Stimulated activated CD4-positive, alpha-beta T cell treated with anti-CD3 and anti-CD28 coated beads, TNF-alpha, amount 100 ng/mL, for 4 hours (primary cell): ENCODE measurements at places on chromosomes 1 and 21.

DNA sequence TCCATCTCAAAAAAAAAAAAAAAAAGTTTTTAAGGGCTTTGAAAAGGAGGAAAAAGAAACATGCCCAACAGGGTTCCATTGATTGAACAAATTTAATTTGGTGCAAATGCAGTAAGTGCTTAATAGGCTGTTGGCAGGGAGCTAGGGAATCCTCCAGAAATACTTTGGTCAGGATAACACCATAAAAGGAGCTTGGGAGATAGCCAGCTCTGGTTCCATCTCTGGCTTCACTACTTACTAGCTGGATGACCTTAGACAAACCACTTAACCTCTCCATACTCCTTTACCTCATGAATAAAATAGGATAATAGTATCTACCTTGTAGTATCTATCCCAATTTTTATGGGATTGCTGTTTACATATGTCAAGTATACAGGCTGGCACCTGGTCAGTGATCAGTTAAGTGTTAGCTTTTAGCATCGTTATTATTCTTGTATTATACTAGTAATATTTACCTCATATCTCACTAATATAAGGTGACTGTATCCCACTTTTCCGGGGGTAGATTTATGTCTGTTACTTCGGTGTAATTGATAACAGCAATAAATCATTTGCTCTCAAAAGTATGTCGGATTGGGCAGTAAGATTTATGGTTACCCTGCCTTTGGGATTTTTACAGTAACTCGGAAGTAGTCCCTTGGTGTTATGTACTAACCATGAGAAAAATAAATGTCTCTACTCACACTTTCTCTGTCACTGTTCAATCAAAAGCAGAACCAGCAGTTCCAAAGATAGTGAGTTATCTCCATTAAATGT lies 36.4 kb downstream of the BTG3 start:
- DNase-seq, result no peak

- DNase-seq, result no peak
These were observed 34.3 kb downstream of the SSBP3 start for GRCh38 chr1:54371942-54372275.

GRCh38 chr1:154878371-154879037 lies 8.4 kb upstream of the KCNN3 start:
- DNase-seq, result peak; percentile 56

- no peak for DNase-seq
These were observed 341.0 kb upstream of the NEGR1 start for GRCh38 chr1:72623299-72623708.

DNA sequence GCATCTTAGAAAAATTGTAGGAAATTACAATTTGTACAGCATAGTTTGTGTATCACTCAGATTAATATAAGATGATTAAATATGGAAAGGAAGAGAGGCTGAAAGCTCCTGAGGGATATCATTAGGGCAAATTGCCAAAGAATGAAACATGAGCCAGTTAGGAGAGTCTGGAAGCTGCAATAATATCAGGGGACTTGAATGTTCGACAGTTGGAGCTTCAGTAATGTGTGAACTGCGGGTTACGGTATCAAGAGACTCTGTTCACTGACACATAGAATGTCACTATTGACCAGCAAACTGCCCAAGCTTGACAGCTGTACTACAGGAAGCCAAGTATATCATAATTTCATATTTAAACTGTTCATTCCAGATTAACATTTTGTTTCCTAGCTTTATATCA lies 157.2 kb downstream of the DENND1B start:
- DNase-seq, result no peak

- no peak for DNase-seq
These were observed 18.4 kb upstream of the PLEKHG5 start for GRCh38 chr1:6509919-6510291.

DNA sequence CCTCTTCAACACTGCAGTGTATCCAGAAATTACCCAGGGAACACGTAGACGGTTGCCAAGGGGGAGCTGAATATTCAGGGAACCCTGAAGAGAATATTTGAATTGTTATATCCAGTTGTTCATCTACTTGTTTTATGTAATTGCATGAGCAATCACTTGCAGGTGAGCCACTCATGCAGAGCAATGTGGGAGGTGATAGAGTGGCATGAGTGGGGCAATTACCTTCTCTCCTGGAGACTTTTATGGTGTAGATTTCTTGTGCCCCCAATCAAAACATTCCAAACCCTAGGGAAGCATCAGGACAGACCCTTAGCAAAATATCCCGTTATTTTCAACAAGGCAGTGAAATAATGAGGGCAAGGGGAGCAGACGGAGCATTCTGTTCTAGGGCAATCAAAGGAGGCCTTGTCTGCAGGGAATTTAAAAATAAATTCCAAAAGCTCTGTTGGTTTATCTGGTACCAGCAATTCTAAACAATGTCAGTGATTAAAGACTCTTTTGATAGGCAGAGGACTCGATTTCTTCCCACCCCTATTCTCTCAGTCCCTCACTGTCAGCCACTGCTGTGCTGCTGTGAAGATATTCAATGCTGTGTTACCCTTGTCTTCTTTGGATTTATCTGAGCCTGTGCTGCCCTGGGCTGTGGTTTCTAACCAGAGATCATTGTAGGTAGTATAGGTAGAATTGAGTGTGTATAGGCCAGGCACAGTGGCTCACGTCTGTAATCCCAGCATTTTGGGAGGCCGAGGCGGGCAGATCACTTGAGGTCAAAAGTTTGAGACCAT lies 180.2 kb upstream of the MAP1LC3C start:
- no peak for DNase-seq

- DNase-seq, result no peak
These were observed 25.7 kb downstream of the ERG start for GRCh38 chr21:38472412-38473108.

- DNase-seq, result no peak
These were observed 1.2 kb downstream of the JMJD4 start for GRCh38 chr1:227733751-227734545.

GRCh38 chr1:2121101-2121691 lies 71.0 kb downstream of the PRKCZ start:
- no peak for DNase-seq

DNA sequence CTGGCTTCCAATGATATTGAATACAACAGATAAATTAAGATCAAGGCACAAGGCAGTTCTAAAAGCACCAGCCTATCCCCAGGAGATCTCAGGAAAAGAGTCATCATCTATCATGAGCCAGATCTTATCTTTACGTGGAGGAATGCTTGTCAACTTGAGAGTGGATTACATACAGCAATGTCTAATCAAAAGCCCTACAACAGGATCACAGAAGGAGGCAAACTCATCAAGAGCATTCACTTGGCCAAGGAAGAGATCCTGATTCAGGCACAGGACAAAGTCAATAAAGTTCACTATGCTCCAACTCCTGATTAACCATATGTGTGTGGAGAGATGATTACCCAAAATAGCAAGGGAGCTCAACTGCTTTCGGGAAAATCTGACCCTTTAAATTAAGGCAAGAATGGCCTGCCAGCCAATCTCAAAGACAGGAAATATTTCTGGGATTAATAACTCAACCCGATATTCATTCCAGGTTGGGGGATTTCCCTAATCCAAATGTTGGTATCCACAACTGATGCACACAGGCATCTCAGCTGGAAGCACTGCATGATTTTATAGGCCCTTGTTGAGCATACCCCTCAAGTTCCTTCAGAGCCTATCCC lies 33.7 kb downstream of the TBX15 start:
- DNase-seq, result no peak

DNA sequence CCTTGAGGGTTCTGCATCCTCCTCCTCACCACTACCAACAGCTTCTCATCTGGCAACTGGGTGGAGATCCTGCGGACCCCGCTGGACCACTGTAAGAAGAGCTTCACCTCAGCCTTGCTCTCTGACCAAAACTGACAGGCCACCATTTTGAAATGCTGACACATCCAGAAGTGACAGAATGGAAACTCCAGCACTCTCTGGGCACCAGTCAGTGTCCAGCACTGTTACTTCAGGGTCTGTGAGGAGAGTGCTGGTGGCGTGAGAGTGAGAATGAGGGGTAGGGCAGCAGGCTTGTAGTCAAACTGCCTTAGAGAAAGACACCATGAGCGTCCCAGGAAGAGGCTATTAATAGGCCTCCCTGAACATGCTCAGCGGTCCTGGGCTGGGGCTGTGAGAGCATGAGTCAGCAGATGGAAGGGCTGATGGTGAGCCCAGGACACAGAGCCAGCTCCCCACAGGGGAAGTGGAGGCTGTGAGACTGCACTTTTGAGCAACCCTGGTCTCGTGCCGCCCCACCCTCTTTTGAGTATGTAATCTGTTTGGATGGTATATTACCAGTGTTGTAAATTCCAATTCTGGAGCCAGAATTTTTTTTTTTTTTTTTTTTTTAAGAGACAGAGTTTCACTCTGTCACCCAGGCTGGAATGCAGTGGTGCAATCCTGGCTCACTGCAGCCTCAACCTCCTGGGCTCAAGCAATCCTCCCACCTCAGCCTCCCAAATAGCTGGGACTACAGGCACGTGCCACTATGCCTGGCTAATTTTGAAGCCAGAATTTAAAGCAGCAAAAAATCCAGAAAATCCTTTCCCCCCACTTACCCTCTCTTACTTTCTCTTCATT lies 34.4 kb upstream of the SLC30A1 start:
- no peak for DNase-seq

- no peak for DNase-seq
These were observed 25.7 kb downstream of the GPR161 start for GRCh38 chr1:168110896-168111545.

DNA sequence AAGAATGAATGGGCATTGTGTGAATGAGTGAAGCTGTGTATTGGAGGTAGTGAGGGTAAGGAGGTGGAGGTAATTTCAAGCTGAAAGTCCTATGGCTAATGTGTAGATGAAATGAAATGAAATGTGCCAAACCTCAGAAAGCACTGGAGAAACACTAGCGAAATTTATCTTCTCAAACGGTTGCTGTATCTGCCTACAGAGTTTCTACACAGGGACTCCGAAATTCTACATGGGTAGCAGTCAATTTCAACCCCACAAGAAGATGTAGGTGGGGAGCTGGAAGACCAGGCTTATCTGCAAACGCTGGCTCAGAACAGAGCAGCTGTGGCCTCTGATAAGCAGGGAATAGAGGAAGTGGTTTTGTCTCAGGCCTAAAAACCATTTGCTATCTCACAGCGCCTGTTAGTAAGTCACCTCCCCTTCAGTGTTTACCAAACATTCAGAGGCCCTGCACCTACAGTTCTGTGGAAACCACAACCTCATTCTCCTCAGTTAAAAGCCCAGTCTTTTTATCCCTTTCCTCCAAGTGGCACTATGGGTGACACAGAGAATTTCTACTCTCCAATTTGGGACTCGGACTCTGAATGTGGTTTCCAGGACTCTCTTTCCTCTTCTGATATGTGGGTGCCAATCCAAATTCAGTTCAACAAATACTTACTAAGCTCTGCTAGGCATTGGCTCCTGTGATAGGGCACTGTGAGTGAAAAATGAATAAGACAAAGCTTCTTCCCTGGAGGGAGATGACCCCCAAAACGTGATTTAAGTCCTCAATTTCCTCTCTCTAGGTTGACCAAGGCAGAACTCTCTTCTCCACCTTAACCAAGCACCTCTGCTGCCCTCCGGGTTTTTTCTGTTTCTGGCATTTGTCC lies 17.2 kb upstream of the SLAMF6 start:
- DNase-seq, result no peak

GRCh38 chr1:171743081-171743870 lies 1.4 kb upstream of the VAMP4 start:
- no peak for DNase-seq

- no peak for DNase-seq
These were observed 20.8 kb downstream of the LRP8 start for GRCh38 chr1:53307037-53307436.

- DNase-seq, result no peak
These were observed 88.8 kb upstream of the TTC34 start for GRCh38 chr1:2890221-2890850.

GRCh38 chr1:169124459-169124858 lies 18.0 kb downstream of the ATP1B1 start:
- no peak for DNase-seq

DNA sequence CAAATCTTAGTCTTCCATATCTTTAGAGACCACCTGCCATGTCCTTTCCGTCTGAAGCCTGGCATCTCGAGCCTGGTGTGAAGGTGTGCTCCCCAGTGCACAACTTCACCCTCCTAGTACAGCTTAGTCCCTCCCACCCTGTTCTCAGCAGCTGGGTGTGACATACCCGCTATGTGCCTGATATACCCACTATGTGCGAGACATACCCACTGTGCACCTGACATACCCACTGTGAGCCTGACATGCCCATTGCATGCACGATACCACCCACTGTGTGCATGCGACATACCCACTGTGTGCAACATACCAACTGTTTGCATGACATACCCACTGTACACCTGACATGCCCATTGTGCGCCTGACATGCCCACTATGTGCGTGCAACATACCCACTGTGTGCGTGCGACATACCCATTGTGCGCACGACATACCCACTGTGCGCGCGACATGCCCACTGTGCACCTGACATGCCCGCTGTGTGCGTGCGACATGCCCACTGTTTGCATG lies 3.0 kb upstream of the RRP1 start:
- no peak for DNase-seq

- no peak for DNase-seq
These were observed 30.7 kb downstream of the MRAP start for GRCh38 chr21:32329331-32329730.

GRCh38 chr1:77796695-77797405 lies 17.4 kb downstream of the MIGA1 start:
- no peak for DNase-seq

- DNase-seq, result no peak
These were observed 43.9 kb upstream of the CAMK1G start for GRCh38 chr1:209539576-209539975.

DNA sequence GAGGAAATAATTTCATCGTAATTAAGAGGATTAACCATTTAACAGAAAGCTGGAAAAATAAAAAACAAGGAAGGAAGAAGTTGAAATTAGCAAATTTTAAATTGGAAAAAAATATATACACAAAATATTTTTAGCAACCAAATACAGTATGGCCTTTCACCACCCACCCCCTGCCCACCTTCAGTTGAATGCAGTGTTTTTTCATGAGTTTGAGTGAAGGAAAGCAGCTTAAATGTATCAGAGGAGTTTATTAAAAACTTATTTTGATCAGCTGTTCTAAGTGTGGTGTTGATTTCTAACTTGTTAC lies 249.2 kb downstream of the DNM3 start:
- DNase-seq, result no peak

GRCh38 chr21:25329227-25329825 lies 278.0 kb downstream of the MRPL39 start:
- DNase-seq, result no peak

- no peak for DNase-seq
These were observed 61.8 kb upstream of the PTGFRN start for GRCh38 chr1:116847688-116848531.

- DNase-seq, result no peak
These were observed 70.2 kb downstream of the TOR3A start for GRCh38 chr1:179151908-179152682.

DNA sequence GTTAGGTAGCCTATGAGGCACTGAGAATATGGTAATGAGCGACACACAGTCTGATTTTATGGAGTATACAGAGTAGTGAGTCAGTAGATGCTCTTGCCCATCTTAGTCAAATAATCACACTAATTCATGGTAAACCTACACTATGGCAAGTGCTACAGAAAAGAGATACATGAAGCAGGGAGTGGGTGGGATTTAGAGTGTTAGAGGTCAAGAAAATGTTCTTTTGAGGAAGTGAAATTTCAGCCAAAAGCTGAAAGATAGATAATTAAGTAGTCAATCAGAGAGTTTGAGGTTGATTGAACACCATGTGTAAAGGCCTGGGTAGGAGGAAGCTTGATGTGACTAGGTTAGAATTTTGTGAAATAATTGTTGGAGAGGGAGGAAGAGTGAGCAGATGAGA lies 14.7 kb downstream of the MDM4 start:
- no peak for DNase-seq

GRCh38 chr1:29382851-29383745 lies 146.8 kb downstream of the PTPRU start:
- no peak for DNase-seq

GRCh38 chr21:43687566-43688399 lies 28.4 kb downstream of the RRP1B start:
- DNase-seq, result no peak
